CD4-positive, alpha-beta T cell treated with Interleukin-17A for 4 hours (primary cell): ENCODE measurements at places on chromosomes 3 and 15.
A peak's percentile ranks its signal among the peaks of the same experiment; 100 is the strongest.

- DNase-seq, result no peak
Observed at GRCh38 chr3:119570229-119570628, 9.1 kb upstream of the ADPRH start.

DNA sequence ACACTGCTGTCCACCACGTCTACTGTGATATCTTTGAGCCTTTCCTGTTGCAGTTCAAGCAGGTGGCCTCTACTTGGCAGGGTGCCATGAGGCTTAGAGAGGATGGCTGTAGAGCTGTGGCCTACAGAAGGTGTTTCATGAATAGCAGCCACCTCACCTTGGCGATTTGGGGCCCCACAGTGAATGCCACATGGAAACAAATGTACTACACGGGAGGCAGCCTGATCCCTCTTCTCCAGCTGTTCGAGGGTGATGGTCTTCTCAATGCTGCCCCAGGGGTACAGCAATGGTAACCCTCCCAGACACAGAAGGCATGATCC lies 70.7 kb downstream of the FAM43A start:
- no peak for DNase-seq

GRCh38 chr15:68277131-68277602 lies 378 bp upstream of the FEM1B start:
- no peak for DNase-seq

DNA sequence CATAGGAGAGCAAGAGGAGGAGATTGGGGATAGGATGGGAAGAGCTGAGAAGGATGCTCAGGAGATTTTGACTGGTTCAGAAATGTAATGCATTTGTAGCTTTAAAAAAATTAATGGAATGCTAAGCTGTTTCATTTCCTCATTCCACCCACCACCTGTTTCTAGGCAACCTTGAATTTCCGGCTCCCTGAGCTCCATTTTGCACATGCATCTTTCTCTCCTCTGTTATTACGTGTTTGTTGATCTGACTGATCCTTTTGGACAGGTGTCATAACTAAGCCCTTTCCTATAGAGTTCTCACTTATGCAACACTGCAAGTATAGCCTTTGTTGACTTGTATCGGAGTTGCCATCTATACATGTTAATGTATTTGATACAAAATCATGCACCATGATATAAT lies 4.3 kb downstream of the TMPRSS7 start:
- no peak for DNase-seq

- DNase-seq, result no peak
Observed at GRCh38 chr3:196344663-196345062, 6.5 kb upstream of the TM4SF19 start.

DNA sequence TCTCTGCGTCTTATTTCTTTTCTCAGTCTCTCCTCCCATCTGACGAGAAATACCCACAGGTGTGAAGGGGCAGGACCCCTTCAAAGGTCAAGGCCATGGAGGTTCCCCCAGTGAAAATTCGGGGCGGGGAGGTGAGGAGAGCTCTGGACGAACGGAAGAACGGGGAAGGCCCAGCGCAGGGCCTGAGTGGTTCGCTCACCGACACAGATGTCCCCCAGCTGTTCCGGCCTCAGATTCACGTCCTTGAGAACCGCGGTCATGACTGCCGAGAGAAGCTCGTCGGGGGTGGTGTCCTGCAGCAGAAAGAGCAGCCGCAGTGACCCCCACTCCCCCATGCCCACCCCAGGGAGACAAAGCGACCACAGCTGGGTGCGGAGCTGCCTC lies 542 bp downstream of the ACAA1 start:
- DNase-seq, result peak; percentile 19

DNA sequence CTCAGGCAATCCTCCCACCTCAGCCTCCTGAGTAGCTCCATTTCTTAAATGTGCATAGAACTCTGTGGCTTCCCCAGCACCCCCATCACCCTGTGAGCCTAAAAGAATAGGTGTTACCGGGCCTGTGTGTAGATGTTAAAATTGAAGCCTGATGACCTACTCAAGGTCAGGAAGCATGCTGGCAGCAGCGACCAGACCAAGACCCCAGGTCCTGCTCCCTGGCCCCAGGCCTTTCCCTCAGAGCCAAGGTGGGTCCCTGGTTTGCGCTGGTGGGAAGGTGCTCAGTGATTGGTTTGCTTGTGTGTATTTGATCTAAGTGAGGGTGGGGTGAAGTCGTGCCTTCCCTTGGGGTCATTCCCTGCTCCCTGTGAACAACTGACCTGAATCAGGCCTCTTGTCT lies 18.4 kb upstream of the CRABP1 start:
- DNase-seq, result no peak

DNA sequence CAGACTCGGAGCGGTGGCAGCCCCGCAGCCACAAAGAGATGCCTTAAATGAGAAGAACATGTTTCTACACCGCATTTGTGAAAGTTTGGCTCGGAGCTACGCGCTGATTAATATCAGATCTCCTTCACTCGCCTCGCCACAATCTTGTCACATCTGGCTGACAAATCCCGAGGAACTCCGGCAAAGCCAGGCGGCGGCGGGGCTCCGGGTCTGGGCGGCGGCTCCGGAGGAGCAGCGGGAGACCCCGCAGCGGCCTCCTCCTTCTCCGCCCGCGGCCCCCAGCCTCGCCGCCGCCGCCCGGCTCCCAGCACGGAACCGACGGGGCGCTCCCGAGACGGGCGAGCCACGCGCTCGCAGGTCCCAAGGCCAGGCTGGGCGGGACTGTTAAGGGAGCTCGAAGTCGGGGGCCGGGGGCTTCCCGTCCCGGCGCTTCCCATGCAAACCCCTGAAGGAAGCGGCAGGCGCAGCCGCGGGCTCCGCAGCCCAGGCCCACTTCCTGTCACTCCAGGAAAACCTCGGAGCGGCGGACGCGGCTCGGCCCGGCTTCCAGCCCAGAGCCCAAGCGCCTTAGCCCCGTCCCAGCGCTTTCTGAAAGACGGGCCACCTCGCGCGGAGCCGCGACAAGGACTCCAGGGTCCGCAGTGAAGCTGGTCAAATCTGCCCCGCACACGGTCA lies 1.2 kb downstream of the BNC1 start:
- DNase-seq, result no peak

GRCh38 chr3:166324401-166324800 lies 487.2 kb upstream of the BCHE start:
- DNase-seq, result no peak

DNA sequence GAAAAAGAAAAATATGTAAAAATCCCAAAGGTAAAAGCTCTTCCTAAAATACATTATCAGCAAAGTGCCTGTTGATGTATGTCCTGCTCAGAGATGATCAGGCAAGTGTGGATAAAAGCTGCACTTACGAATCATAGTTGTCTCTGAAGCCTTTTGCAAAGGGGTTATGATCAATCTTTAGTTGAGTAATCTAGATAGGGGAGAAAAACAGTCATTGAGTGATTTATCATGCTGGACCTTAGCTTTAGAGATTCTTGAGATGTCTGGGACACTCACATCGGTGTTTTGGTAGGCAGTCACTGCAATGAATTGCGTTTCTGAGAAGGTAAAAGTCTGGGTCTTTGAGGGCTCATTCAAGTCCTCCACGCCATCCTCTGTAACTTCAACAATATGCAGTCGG lies 3.7 kb downstream of the EOMES start:
- DNase-seq, result no peak

- DNase-seq, result peak; percentile 55
Observed at GRCh38 chr15:46312133-46312740, 677.4 kb downstream of the SQOR start.

GRCh38 chr3:117665296-117665695 lies 955.7 kb downstream of the TUSC7 start:
- DNase-seq, result no peak

- no peak for DNase-seq
Observed at GRCh38 chr3:13718436-13718835, 161.4 kb downstream of the WNT7A start.

GRCh38 chr3:105834768-105835167 lies 34.0 kb downstream of the CBLB start:
- DNase-seq, result no peak

DNA sequence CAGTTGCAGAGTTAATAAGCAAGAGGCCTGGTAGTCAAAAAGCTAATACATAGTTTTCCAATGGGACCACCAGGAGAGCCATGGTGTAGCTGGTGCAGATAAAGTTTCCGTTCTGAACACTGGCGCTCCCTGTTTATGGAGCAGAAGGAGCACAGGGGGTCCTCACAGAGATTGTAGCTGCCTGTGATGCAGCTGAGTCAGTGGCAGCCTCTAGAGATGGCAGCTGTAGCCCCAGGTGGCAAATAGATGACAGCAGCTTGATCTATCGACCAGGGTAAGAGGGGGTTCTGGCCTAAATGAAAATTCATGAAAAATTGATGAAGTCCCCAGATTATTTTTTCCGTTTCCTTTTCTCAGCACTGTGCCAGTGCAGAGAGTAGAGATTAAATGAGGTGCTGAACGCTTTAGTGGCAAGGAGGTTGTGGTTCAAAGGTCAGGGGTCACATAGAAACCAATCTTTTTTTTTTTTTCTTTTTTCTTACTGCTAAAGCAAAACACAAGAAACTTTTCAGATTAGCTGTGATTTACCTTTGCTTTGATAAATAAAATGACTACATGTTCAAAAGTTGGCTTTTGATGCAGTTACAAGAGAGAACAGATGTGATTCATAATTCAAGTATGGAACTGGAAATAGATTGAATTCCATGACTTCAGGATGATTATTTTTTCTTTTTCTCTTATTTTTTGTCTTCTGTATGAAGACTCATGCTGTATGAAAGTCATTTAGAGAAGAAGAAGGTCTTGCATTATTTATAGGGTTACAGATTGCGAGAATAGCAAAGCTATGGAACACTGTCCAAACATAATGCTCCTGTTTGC lies 63.3 kb downstream of the ROBO2 start:
- no peak for DNase-seq

GRCh38 chr15:69782809-69783208 lies 314.9 kb downstream of the TLE3 start:
- DNase-seq, result peak; percentile 65

DNA sequence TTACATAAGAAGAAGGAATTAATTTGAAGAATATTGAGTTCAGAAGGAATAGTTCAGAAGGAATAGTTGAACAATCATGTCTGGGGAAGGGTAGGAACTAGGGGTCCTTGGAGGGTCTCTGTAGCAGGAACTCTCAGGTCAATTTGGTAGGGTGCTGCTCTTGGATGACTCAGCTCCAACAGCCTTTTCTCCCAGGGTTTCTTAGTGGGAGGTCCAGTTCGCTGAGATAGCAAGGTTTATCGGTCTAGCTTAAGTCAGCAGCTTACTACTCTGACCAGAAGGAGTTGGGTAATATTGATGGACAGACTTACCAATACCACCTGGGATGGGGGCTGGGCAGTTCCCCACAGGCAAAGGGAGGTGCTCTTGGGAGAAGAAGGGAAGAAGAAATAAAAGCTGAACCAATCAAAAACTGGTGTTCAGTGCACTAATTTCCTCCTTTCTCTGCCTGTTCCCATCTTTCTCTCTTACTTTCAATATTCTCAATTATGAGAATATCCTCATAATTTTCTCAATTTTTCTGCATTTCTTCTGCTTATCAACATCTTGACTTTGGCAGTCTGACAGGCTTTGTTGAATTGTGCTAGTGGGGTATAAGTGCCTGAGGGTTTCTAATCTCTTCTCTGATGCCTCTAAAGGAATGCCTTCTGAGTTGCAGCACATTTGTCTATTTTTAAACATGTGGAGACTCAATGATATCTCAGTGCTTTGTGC lies 14.4 kb upstream of the MITF start:
- DNase-seq, result no peak

DNA sequence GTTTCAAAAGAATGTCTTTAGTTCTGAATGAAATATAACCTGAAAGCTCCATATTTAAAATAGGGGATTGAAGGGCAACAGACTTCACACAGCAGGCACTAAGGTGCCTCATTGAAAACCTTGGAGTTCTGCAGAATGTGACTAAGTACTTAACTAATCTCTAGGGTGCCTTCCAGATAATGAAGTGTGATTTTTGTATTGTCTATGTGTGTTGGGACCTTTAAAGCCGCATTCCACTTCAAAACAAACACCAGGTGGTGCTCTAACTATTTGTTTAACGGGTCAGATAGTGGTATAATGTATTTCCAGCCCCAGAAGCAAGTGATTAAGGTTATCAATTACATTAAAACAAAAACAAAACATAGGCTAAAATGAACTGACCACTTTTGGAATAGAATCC lies 28.0 kb downstream of the TFG start:
- no peak for DNase-seq

GRCh38 chr3:61358364-61358763 lies 107.1 kb upstream of the FHIT start:
- no peak for DNase-seq

DNA sequence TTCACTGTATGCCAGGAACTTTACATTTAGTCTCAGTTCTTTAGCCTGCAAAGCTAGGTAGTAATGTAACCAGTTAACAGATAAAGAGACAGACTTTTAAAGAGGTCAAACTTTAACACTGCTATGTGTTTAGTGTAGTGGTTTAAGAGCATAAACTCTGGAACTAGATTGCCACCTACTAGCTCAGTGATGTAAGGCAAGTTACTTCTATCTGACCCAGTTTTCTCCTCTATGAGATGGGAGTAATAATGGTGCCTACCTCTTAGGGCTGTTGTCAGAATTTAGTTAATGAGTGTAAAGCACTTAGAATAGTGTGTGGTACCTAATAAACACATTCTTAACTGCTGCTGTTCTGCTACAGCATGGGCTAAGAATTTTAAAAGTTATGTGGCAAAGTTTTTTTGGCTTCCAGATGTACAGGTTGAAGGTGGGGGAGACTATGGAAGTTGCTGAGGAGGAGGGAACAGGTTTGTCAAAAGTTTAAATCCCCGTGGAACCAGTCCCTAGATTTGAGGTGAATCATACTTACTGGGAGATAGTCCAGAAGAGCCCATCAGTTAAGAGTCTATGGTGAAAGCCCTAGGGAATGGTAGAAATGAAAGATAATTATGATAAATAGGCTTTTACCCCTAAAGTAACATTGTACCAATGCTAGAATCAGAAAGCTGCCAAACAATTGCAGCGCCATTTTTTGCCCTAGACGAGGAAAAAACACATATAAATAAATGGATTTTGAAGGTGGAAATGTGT lies 13.9 kb downstream of the TSC22D2 start:
- no peak for DNase-seq

- no peak for DNase-seq
Observed at GRCh38 chr15:40111888-40112287, 3.2 kb upstream of the BMF start.

GRCh38 chr3:54891540-54891897 lies 36.3 kb downstream of the LRTM1 start:
- no peak for DNase-seq

DNA sequence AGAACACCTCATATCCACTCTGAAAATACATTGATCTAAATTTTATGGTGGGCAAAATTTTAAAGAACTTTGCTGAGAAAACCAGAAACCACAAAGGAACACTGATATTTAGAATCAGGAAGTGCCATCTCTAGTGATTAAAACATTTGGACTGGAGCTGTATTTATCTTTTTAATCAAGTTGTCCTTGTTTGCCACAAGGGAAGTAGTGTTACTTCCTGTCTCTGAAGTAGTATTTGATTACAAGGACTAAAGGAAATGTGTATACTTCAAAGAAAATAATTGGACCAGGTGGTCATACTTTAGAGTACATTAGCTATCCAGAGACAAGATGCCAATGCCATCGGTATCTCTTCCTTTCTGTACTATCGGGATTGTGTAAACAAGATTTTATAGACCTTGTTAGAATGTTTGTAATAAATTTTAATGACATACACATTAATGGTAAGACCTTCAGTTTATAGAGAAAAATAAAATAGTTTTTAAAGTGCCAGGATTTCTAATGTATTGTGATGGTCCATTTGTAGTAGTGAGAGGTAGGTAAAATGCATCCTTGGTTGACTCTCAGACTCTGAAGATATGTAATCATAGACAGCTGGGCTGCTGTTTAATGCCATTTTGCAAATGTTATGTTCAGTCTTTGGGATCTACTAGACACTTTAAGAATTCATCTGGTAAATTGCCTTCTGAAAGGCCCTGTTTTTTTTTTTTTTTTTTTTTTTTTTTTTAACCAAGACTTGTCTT lies 131.9 kb downstream of the B3GALNT1 start:
- no peak for DNase-seq

- DNase-seq, result no peak
Observed at GRCh38 chr3:87272718-87273341, 3.6 kb downstream of the POU1F1 start.
